ENCODE measurements at places on chromosomes 5 and 9. TPM values are rescaled to one million over a fixed set of nuclear protein-coding genes. Genes with fewer than 3 reads are reported as not detected.

GRCh38 chr5:54080831-54081230, 229.5 kb downstream of the ARL15 start:
- no peak for DNase-seq

DNA sequence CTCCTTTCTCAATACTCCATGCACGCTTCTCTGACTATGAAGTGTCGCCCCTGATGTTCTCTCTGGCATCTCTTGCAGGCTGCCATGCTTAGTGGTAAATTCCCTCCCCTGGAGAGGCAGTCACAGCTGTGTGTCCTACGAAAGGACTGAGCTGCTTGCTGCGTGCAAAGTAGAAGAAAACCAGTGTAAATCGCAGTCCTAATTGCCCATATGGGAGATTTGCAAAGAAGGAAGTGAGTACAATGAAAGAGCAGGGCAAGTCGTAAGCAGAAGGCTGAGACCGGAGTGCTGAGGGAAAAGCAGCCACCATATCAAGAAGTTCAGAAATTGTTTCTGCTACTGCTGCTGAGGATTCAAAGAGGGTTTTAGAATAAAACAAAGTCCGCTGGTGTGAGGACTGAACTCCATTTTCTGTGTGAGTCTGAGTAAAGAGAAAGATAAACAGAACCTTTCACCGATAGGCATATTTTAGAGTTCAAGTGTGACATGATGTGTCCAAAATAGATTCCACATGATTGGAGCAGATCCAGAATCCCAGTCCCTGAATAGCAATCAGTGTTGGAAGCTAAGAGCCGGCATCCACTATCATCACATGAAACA, 507.8 kb upstream of the MPDZ start:
- DNase-seq = no peak

- no peak for DNase-seq
Observed at GRCh38 chr5:132376694-132377641, 7.5 kb downstream of the SLC22A5 start.

DNA sequence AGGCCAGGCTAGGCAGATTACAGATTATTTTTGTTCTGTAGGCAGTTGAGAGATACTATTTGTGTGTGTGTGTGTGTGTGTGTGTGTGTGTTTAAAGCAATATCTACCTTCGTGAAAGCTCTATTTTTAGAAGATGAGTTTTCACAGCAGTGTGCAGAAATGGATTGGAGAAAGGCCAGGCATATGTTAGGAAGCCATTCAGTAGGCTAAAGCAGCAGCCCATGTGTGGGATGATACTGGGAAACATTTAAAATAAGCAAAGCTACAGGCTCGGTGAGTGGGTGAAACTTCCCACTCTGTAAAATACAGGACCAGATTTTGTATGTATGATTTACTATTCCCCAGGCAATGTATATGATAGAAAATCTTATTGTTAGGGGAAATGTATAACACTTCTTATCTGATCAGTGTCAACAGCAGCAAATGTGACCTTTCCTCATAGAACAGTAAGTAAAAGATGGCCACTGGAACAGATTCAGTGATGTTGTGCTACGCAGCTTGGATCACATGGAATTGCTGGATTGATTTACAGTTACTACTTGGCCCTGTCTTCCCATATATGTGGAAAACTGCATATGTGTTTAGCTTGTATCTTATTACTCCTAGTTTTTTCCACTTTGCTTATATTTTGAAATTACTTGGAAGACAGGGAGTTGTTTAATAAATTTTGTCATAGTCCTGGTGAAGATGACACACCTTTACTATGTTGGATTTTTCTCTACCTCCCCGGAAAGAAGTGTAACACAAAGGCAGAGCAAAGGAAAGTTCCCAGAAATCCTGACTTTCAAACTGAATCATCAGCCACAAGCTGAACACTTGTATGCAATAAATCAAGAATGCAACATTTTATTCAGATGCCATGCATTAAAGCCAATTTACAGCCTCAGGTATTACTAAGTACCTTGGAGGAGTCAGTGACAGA, 1077.7 kb upstream of the SEMA6A start:
- DNase-seq = no peak

- DNase-seq = no peak
Observed at GRCh38 chr5:83475935-83476814, 4.6 kb downstream of the VCAN start.

DNA sequence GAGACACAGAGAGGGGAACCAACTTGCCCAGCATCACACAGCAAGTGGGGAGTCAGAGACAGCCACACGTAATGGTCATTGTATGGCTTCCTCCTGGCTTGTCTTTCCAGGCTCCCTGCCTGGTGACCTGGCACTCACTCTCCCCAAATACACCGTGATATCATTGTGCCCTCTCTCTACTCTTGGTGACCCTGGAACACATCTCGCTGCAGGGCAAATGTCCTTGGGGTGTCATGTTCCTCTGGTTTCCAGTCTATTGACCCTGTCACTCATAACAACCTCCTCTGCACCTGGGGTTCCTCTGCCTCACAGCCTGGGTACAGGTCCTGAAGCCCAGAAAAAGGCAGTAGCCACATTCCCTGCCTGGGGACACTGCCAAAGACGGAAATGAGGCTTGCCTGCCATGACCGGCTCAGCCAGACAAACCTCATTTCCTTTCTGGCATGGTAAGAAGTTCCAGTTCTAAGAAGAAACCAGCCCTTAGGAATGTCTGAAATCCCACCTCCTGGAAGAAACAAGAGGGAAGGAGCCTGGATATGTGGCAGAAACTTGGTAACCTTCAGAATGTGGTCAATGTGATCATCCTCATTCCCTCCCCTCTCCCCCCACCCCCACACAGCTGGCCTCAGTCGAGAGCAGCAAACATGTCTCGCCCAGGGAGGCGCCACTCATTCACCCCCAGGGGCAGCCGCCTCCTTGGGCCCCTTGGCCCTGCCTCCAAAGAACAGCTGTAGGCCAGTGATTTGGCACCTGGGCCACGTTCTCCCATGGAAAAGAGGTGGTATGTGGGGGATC, 30.6 kb upstream of the SMU1 start:
- DNase-seq = no peak

The AGXT2 gene
- total RNA-seq = not detected

GRCh38 chr9:113246928-113247327, 25.6 kb downstream of the SLC31A1 start:
- no peak for DNase-seq

The PPWD1 gene
- total RNA-seq = 47.1 TPM

DNA sequence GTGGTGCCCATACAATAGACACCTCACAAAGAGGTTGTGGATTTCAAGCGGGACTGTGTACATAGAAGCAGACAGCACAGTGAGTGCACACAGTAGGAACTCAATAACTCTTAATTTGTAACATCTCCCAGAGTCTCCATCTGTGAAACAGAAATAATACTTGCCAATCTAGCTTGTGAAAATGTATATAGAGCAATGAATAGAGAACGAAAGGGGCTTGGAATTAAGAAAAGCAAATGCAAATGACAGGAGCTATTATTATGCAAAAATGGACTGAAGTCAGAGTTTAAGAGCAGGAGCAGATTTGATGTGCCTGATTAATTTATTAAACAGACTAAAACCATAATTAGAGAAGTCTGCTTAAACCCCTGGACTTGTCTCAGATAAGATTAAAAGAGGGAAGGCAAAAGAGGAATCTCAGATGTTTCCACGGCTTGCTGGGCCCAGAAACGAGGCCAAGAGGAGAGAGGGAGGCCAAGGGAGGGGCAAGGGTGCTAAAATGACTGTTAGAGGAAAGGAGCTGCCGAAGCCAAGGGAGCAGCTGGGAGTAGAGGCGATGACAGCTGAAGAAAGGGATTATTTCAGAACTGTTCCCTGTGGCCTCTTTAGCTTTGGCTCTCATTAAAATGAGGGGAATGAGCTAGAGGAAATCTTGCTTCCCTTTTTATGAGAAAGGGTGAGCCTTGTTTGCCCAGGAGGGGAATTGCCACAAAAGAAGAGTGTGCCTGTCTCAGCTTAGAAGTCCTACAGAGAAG, 72.1 kb downstream of the FEM1C start:
- no peak for DNase-seq

- no peak for DNase-seq
Observed at GRCh38 chr5:18043344-18043743, 409.1 kb downstream of the TAF11L14 start.

The ZNF366 gene
- 8.0 TPM for total RNA-seq

The NUDT12 gene
- 23.2 TPM for total RNA-seq

The AP3S1 gene
- 106 TPM for total RNA-seq

DNA sequence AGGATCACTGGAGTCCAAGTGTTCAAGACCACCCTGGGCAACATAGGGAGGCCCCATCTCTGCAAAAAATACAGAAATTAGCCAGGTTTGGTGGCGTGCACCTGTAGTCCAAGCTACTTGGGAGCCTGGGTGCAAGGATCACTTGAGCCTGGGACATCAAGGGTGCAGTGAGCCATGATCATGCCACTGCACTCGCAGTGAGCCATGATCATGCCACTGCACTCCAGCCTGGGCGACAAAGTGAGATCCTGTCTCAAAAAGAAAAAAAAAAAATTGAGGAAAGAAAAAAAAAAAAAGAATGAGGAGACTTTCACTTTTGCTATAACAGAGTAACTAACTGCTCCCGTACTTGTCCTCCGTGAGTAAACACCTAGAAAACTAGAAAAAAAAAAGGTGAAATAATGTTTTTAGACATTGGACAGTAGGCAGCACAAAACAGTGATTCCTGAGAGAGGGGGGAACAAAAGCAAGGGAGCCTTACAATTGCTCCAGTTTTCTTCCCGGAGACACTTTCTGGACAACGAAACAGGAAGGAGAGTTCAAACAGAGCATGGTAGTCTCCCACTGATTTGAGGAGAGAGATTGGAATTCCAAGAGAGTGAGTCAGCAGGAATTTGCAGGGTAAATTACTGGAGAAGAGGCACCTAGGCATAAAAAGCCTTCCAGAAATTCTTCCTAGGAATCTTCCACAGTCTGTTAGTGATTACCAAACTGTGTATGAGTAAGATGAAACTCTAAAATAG, 6.9 kb upstream of the ZBTB5 start:
- no peak for DNase-seq

DNA sequence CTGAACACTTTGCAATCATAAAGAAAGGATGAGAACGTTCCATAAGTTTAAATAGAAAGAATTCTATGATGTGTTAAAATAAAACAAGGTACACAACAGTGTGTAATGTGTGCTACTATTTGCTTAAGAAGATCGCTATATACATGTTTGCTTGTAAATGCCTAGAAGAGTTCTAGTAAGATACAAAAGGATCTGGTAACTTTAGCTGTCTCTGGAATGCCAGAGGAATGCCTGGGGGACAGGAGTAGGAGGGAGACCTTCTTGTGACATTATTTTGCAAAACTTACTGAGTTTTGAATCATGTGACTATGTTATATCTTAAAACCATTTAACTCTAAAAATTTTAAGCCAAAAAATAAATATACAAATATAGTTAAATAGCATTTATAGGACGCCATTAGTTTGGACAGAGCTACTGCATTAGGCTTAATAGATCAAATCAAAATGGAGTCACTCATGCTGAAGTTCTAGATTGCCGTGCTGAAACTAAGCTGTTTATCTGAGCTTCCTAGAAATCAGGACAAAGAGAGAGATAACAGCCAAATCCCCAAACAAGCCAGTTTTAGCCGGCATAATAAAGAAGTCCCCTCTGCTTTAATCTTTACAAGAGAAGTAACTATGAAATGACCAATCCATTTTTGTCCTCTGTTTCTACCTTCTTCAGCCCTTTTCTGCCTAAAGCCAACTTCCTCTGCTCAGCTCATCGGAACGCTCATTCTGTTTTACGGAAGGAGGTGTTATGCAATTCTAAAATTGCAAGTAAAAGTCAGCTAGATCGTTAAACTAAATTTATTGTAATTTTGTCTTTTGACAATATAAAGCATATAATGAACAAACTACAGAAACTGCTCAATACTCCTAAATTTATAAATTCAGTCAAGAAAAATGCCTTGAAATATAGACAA, 44.8 kb downstream of the LIX1 start:
- DNase-seq = no peak

DNA sequence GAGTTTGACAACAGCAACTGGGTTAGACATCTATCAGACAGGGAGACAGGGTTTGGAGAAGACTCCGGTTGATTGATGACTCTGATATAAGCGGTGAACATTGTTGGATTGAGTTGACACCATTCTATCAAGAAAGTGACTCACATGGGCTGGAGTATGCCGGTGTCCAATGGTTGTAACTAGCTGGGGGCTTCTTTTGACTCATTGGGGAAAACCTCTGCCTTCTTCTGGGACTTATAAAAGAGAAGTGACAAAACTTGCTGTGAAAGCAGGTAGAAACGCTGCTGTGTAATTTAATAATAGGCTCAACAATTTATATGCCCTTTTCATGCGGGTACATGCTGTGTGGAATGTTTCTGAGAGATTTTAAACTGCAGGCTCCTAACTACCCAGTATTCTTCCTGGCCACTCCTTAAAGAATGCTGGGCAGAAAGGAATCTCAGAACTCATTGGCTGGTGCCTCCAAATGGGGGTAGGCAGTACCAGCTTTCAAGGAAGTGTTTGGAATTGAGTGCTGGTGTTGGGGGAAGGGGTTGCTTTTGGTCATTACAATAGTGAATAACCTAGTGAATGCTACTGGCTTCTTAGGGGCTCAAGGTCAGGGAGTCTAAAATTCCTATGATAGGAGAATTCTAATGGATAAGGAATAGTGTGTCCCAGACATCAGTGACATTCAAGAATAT, 43.9 kb downstream of the FYB1 start:
- no peak for DNase-seq

GRCh38 chr9:133928248-133928764, 63.8 kb downstream of the VAV2 start:
- DNase-seq = no peak

DNA sequence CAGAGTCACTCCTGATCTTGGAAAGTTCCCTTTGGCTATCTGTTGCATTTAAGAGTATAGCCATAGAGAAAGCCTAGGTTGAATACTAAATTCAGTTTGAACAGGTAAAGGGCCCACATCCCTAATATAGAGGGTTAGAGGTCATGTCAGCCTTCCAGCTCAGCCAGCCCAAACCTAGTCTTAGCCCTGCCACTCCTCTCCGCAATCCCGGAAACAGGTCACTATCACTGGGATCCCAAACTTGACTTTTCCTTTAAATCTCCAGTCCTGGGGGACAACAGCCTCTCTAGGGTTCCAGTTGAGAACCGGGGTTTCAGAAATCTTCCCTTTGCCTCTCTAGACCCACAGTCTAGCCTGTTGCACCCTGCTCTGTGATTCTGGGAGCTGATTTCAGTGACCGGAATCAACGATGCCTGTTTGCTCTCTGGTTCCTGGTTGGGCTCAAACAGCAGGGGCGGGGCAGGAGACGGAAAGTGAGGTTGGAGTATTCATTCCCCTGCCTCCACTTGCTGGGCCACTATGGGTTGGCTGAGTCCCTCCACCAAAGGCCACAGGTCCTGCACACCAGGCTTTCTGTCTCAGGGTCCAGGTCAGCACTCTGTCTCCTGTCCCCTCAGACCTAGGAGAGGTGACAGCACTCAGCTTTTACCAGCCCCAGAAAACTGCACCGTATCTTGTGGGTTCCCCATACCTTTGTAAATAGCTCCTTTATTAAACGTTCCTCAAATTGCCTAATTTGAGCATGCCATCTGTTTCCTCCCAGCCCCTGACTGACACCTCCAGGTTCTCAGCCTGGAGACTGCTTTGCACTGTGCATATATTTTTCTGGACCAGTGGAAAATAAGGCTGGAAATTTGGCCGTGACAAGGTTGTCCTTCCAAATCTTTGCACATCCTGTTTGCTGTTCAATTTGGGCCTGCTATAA, 23.8 kb upstream of the CPEB4 start:
- no peak for DNase-seq

- no peak for DNase-seq
Observed at GRCh38 chr9:126724226-126724625, 80.6 kb upstream of the ZBTB43 start.
